ENCODE measurements at places on chromosomes 2 and 18. TPM values are rescaled to one million over a fixed set of nuclear protein-coding genes. Genes with fewer than 3 reads are reported as not detected.

Gene FBXO36
- total RNA-seq = 1.0 TPM

Gene FTCDNL1
- 1.5 TPM for total RNA-seq

GRCh38 chr2:122366969-122367645 is 611.7 kb downstream of the TSN start:
- H3K27ac ChIP-seq = no peak overlapping the region
- no peaks in the 10 kb centered on the region for H3K27me3 ChIP-seq
- H3K4me3 ChIP-seq = no peak overlapping the region
- H3K4me1 ChIP-seq = no peaks in the 10 kb centered on the region
- H3K36me3 ChIP-seq = no peaks in the 10 kb centered on the region

DNA sequence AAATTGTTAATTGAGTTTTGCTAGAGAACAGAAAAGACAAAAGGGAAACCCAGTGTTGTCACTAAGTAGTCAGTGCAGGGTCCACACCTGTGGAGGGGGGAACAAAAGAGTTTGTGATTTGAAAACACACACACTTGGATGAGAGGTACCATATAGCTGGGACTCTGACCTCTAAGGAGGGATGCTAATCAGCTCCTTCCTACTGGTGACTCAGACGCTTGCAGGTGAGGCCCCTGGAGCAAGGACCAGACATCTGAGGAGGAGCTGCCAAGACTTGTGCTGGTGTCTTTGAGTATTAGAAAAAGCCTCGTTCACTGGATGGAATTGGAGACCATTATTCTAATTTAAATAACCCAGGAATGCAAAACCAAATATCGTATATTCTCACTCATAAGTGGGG is 146.4 kb upstream of the MAP2 start:
- H3K4me3 ChIP-seq = no peak overlapping the region
- no peaks in the 10 kb centered on the region for H3K4me1 ChIP-seq
- no peaks in the 10 kb centered on the region for H3K27me3 ChIP-seq

- H3K27ac ChIP-seq = no peak overlapping the region
- DNase-seq = no peak
- H3K27me3 ChIP-seq = peaks cover 19% of the 10 kb centered on the region
- H3K4me3 ChIP-seq = no peak overlapping the region
Measured at GRCh38 chr18:48376406-48376805, 32.8 kb downstream of the ZBTB7C start.
